ENCODE measurements at places on chromosomes 16 and 17.

DNA sequence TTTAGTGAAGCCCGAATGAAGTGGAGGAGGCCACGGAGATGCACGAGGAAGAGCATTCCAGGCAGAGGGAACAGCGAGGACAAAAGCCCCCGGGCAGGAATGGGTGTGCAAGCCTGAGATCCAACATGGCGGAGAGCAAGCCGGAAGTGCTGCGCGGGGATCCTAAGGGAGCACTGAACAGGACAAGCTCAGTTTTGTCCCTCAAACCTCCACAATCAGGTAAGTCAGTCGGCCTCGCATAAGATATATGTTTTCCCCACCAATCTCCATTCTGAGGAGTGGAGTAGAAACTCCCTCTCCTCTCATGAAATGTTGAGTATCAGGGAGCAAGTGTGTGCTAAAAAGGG, 32.9 kb upstream of the USP22 start:
- no peak for DNase-seq

GRCh38 chr17:78624324-78625151, 47.3 kb upstream of the DNAH17 start:
- DNase-seq = no peak

DNA sequence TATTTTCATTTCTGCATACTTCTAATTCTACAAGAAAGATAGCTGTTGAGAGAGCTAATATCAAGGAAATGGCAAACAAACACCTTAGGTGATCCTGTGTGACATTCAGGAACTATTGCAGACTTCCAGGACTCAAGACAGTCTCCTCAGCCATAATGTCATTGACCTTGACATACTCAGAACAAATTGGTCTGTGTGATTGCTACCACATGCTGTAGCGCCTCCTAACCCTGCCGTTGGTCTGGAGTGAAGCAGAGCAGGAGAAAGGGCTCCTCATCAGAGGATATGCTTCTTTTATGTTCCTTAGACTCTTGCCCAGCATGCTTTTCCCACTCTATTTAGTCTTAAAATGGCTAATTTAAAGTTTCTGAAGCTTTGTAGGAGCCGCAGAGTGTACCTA, 194.2 kb upstream of the TBX2 start:
- DNase-seq = no peak

GRCh38 chr17:58337600-58338453, 9.2 kb upstream of the TSPOAP1 start:
- peak; percentile 99 for DNase-seq

DNA sequence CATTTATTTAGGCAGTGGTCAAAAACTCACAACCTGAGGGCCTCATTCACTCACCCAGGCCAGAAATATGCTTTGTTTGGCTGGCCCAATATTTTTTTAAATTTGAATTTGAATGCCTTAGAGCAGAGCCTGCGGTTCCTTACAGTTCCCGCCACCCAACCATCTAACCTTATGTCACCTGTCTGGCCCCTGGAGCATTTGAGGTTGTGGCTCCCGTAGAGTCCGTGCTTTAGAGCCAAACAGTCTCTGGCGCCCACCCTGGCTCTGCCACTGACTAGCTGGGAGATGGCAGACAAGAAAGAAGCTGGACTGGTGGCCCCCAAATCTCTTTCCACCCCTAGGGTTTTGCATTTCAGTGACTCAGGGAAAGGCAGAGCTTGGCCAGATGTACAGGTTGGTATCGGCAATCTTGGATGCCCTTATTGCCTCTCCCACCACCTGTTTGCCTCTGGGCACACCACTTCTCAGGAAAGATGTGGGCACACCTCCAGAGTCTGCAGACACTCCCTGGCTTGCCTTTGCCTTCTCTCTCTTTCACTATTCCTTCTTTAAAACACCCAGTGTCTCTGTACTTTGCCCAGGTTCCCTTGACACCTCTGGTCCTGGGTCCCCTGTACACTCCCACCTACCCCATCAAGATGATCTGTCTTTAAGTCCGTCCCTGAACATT, 1.9 kb upstream of the MAP3K14 start:
- no peak for DNase-seq

DNA sequence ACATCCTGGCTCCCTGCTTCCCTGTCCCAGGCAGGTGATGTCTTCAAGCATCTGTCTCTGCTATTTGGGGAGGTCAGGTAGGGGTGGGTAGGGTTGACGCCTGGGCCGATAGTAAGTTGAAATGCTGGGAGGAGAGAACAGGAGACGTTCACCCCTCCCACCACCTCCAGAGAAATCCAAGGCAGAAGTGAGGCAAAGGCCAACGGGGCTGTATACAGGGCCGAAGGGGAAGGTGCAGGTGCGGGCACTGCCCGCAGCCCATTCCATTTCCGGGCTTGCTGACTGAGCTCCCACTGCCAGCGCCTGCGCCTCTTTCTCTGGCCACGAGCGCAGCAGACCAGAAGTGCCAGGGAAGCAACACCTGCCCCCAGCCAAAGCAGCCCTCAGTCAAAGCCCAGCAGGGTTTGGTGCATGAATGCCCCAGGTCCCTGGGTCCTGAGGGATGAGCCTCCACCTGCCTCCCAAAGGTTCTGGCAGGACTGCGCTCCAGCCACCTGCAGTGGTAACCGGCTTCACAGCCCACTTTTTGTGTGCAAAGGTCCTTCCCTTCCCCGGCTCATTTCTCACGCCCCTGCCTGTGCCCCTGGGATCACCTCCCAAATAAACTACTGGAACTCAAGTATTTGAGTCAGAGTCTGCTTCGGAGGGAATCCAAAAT, 127.6 kb upstream of the TNRC6C start:
- no peak for DNase-seq

- DNase-seq = no peak
Measured at GRCh38 chr17:50519141-50519834, 11.0 kb downstream of the MYCBPAP start.

DNA sequence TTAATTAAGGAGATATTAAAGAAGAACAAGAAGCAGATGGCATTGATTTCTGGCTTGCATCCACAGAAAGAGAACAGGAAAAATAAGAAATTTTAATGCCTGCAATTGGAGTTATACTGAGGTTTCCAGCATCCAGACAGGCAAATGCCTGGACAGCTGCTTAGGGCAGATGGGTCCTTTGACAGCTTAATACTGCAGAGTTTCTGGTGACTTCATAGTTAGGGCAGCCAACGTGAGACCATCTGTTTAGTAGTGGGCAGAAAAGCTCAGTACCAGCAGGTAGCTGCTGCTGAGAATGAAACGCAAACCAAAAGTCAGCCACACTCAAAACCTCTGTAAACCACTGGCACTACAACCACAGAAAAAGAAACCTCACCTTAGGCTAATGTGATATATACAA, 109.8 kb downstream of the CDK5R1 start:
- peak; percentile 20 for DNase-seq

GRCh38 chr17:74702116-74702871, 10.4 kb downstream of the CD300LF start:
- DNase-seq = no peak

DNA sequence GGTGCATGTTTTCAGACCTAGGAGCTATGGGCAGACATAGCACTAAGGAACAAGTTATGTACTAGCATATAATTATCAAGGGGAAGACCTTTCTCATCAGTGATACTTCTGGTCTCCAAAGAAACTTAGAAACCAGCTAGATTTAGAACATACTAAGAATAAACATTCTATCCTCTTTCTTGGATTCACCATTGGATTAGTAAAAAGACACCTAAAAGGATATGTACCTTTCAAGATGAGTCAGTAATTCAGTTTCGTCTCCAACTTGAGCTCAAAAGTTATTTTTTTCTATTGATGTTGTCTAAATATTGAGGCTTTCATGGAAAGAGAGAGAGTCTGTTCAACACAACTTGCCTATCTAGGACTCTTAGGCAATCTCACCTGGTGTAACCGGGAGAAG, 13.2 kb downstream of the ZNF821 start:
- DNase-seq = no peak

DNA sequence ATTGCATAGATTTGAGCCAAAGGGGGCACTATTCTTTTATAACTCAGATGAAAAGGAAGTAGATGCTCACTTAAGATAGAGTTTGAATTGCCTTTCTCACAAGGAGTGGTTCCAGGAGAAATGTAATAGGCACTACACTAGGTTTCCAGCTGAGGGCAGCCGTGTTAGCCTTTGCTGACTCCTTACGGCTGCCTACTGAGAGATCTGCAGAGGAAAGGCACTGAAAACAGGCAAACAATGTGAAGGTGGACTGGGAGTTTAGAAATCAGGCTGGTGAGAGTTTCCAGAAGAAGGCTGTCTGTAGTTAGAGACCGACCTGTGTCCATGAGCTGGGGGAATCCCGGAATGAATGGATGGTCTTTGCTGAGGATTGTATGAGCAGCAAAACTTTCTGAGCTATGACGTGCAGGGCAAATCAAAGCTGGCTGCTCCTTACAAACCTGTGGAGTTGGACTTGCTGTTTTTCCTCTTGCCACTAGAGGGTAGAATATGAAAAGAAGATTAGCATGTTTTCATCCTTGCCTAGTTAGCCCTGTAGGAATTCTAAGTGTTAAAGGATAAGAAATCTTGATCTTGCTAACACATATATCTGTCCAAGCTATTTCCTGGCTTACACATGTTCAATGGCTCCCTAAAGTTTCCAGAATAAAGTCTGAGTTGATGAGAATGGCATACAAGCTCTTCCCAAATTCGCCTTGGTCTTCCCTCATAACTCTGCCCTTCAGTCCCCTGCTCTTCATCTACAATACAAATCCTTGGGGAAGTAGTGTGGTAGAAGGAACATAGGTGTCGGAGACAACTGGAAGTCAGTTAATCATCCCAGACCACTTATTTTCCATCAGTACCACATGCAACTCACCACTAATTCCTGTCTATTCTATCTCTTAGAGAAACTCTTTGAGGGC, 20.1 kb upstream of the TAOK1 start:
- DNase-seq = peak; percentile 63

DNA sequence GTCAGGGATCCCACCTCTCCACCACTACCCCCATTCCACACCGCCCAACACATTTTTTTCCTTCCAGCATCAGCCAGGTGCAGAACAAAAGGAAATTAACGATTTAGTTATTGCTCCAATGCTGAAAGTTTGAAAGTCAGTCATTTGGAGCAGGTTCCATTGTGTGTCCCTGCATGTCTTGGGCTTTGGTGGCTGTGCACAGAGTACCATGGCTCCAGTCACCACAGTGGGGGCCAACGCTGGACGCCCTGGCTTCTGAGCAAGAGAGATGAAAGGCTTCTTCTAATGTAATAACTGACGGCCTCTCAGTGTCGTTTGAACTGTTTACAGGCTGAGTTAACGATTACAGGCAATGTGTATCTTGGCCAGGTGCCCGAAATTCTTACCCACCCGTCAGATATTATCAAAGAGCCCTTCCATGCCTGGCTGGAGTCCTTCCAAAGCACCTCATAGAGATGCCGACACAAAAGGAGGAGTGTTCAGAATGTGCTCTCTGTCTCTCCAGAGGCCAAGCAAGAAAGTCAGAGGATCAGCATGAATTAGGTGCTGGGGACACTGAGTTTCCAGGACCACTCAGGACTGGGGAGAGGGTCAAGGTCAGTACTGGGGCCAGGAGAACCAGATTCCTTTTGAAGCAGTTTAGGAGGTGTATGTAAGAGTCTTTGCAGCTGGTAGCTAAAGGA, 25.9 kb downstream of the RNF43 start:
- no peak for DNase-seq

GRCh38 chr17:79831265-79832217, 7.7 kb downstream of the CBX4 start:
- DNase-seq = no peak

DNA sequence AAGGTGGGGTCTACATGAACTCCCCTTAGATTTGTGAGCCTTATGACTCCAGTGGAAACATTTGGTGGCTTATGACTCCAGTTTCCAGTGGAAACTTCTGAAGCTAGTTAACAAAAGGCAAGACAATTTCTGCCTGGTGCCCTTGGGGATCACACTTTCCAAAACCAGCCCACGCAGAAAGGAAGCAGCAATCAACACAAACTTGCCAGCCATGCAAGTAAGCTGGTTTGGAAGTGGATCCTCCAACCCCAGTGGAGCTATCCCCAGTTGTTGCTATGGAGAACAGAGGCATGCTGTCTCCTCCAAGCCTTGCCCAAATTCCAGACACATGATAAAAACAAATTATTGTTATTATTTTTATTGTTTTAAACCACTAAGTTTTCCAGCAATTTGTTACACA, 130.9 kb downstream of the CDH11 start:
- DNase-seq = no peak

DNA sequence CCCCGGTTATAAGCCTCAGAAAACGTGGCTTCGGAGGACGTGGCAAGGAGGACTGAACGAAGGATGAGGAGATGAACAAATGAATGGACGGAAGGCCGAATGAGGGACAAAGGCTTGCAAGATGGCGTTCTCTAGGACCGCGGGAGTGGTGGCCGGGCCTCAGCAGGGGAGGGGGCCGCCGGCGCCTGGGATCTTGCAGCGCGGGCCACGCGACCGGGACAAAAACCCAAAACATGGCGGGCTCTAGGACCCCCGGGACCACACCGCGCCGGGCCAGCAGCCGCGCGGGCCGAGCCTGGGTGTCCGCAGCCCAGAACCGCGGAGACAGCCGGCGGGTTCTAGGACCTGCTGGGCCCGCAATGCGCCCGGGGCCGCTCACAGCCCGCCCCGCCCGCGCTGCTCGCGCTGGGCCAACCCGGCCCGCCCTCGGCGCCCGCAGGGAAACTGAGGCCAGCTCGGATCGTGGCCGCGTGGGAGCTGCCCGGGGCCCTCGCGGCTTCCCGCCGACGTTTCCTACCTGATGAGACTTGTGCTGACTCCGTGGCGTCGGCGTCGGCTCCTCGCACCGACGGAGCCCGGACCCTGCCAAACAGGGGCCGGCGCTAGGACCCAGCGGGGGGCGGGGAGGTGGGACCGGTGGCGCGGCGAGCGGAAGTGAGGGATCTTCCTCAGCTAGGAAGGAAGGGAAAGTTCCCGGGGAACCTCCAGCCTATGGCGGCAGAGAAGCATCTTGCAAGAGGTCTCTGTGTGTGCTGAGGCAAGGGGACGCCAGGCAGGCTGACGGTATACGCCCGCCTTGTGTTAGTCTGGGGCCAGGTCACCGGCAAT, 684 bp downstream of the ZNF668 start:
- DNase-seq = peak; percentile 91

DNA sequence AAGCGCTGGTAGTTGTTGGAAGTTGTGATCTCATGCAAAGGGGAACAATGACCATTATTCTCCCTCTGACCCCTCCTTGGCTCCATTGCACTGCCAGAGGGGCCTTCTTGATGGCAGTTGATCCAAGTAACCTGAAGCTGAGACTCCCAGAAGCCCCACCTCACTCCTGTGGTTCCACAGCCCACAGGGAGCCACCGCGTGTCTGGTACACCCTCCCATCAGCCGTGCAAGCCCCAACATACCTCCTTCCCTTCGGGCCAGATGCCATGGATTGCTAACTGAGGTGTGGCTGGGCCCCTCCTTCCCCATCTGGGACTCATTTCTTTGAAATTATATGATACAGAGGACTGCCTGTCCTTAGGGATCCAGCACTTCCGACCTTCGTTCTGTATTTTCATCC, 17.8 kb downstream of the SAP30BP start:
- DNase-seq = no peak

GRCh38 chr17:42543190-42544079, 7.4 kb downstream of the NAGLU start:
- no peak for DNase-seq

GRCh38 chr17:10729334-10730193, at the start of gene TMEM220:
Gene TMEM220 (minus strand): TSS chr17:10730023. CDS start chr17:10729851, 172 bp downstream.
- DNase-seq = peak; percentile 47

- DNase-seq = no peak
Measured at GRCh38 chr17:61986898-61987297, 59.1 kb upstream of the INTS2 start.

DNA sequence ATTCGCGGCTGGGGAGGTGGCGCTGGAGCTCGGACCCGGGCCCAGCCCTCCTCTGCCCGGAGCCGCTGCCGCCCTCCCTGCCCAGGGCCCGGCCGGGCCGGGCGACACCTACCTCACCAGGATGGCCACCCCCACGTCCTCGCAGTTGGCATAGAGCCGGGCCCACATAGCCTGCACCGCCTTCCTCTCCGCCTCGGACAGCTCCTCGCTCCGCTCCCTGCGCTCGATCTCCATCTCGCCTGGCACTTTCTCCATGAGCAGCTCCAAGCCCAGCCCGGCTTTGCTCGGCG, 276 bp downstream of the CYGB start:
- DNase-seq = no peak

All from activated CD4-positive, alpha-beta T cell treated with anti-CD3 and anti-CD28 coated beads, Interleukin-2, Interleukin-6, amounts not matched to agents 100 ng/mL and 50 ng/mL, durations not matched to agents 16 hours and 8 hours (primary cell).